Endothelial cell (in vitro differentiated cells): ENCODE measurements at places on chromosomes 7 and 10. TPM values are rescaled to one million over a fixed set of nuclear protein-coding genes. Genes with fewer than 3 reads are reported as not detected.

PLXNA4 gene
- total RNA-seq, result 3.5 TPM

PLA2G12B gene
- total RNA-seq, result not detected

NUP42 gene
- 32.4 TPM for total RNA-seq

ACSM6 gene
- not detected for total RNA-seq

GRCh38 chr10:35699848-35700486, 57.9 kb upstream of the FZD8 start:
- peaks cover 3% of the 10 kb centered on the region for H3K4me1 ChIP-seq
- no peak for DNase-seq
- no peaks in the 10 kb centered on the region for H3K36me3 ChIP-seq

MNX1 gene
- 3.8 TPM for total RNA-seq

DNA sequence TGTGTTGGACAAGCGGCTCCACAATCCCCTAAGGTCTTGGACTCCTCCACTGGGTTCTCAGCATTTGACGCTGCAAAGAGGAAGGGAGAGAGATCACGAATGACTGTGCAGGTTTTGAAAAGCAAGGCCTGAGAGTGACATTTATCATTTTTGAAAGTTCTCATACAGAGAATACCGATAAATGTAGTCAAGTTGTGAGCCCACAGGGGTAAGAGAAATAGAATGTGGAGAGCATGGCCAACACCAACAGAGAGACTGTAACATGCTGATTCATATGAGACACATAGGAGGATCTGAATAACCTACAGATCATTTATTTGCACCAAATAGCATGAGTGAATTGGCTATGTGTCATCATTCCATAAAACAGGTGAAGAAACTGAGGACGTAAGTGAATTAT, 230.5 kb upstream of the MBL2 start:
- H3K27ac ChIP-seq, result no peak overlapping the region
- no peak for DNase-seq
- H3K36me3 ChIP-seq, result no peaks in the 10 kb centered on the region
- H3K27me3 ChIP-seq, result peaks cover 2% of the 10 kb centered on the region
- H3K4me1 ChIP-seq, result peaks cover 2% of the 10 kb centered on the region

ATOH7 gene
- total RNA-seq, result 0.23 TPM

SFTPA1 gene
- total RNA-seq, result not detected
